ENCODE measurements at places on chromosomes 4 and X.

GRCh38 chrX:56798866-56799758 lies 70.1 kb downstream of the NBDY start:
- DNase-seq = no peak

GRCh38 chr4:98363431-98363830 lies 102.2 kb downstream of the RAP1GDS1 start:
- no peak for DNase-seq

DNA sequence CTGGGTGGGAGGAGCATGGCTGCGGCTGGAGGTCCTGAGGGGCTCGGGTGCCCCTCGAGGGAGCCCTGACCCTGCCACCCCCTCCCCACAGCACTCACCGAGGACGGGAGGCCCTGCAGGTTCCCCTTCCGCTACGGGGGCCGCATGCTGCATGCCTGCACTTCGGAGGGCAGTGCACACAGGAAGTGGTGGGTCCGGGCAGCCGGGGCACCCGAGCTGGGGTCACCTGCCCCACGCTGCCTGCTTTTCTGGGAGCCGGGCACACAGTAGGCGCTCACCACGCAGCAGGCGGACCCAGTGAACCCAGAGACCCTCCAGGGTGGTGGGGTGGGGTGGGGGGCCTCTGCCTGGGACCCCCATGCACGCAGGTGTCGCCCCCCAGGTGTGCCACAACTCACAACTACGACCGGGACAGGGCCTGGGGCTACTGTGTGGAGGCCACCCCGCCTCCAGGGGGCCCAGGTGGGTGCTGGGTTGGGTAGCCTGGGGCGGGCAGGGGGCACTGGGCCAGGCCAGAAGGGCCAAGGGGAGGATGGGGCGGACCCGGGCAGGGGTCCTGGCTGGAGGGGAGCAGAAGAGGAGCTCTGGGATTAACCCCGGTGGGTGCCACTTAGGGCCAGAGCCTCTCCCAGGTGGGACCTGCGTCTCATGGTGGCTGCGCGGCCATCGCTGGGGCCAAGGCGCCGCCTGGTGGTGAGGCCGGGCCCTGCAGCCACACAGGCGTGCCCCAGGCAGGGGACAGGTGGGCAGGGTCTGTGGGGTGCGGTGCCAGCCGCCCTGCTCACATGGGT lies 1.4 kb downstream of the HGFAC start:
- DNase-seq = peak; percentile 25

DNA sequence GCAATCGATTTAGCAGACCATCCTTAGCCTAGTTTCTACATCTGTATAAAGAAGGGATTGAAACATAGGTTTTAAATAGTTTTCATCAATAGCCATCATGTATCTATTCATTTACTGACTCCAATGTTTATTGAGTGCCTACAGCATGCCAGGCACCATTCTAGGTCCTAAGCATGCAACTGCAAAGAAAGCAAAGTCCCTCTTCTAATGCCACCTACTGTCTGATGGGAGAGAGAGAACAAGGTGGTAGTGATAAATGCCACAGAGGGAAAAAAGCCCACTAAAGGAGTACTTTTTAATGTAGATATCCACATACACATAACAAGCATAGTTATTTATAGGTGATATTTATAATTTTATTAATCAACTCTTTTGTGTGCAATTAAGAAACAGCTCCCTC lies 67.6 kb upstream of the PPARGC1A start:
- DNase-seq = no peak

DNA sequence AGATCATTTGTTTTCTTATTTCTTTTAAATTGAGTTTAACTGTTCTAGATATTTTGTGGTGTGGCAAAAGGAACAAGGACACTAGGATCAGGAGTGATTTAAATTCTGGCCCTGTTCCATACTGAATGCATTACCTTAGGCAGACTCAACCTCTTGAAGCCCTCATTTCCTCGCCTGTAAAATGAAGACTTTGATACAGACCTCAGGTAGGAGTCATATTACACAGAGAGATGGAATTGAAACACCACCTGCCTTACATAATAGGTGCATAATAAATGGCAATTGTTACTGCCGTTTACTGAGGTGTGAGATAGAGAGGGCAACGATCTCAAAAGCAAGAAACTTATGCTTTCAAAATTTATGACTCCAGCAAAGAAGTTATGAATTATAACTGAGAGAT lies 28.2 kb upstream of the RASSF6 start:
- DNase-seq = no peak

- no peak for DNase-seq
Measured at GRCh38 chr4:186592966-186593586, 37.7 kb upstream of the MTNR1A start.

- no peak for DNase-seq
Measured at GRCh38 chr4:115596265-115597001, 483.0 kb upstream of the NDST4 start.

DNA sequence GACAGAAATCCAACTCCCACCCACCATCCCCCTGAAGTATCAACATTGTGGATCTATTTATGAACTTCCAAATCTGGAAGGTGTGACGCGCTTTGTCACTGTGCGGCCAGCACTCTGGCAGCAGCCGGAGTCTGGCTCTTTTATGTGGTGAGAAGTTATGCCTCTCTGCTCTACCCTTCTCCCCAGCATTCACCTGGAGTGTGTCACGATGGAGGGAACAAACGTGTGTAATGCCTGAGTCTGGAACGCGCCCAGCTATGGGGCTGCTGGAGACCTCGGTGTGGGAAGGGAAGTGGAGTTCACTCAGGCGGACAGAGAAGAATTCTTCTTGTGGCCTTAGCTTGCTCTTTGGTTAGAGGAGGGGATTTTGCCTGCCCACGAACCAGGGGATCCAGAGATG lies 222.1 kb upstream of the RPL34 start:
- DNase-seq = no peak

GRCh38 chrX:14712096-14712495 lies 160.8 kb downstream of the FANCB start:
- no peak for DNase-seq

GRCh38 chrX:15221321-15221720 lies 48.6 kb downstream of the ASB9 start:
- no peak for DNase-seq

- DNase-seq = no peak
Measured at GRCh38 chrX:133633162-133633561, 217.9 kb upstream of the GPC4 start.

- DNase-seq = no peak
Measured at GRCh38 chr4:129490516-129490915, 394.6 kb downstream of the C4orf33 start.

DNA sequence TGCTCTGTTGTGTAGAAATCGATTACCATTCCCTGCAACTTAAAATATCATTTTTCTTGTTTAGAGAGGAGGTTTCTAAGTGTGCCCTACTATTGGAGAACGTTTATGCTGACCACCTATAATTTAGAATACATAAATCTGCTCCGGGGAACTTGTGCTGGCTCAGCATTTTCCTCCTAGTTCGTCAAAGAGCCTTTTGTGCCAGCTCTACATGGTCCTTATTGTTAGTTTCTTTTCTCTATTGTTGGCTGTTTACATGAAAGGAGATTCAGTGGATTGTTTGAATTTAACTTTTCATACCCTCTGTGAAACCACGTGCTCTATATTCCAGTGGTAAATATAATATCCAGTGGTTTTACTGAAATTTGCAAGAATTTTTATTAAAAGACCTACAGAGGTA lies 53.4 kb upstream of the ATP8A1 start:
- no peak for DNase-seq

GRCh38 chr4:75880278-75880677 lies 22.0 kb downstream of the PPEF2 start:
- DNase-seq = no peak

- no peak for DNase-seq
Measured at GRCh38 chrX:153687121-153688039, at the start of gene SLC6A8. Gene SLC6A8 (plus strand): TSS chrX:153687926. CDS start chrX:153688575, 649 bp downstream.

DNA sequence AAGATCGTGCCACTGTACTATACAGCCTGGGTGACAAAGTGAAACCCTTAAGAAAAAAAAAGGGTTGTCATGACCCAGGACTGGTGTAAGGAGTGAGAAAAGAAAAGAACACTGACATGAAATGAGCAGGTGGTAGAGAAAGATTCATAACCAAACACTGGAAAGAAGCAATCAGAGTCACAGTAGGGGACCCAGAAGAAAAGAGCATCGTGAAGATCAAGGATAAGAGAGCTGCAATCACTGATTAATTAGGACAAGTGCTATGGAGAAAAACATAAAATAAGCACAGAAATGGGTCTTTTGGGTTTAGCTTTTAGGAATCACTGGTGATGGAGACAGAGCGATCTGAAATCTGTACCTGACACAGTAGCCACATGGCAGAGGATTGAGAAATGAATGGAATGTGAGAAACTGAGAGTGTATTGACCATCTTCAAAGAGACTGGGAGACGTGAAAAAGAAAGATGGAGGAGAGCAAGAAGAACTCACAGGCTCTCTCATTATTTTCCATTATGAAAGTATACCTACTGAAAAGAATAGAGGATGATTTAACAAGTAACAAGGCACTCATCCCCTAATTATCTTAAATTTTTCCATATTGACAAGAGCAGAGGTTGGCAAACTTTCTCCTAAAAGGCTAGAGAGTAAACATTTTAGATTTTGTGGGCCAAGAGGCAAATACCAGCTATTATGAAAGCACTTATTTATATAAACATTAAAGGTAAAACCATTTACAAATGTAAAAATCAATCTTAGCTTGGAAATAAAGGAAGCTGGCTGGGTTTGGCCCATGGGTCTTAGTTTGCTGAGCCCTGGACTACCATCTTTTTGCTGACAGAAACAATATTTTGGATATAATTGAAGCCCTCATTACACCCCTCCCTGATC lies 7.3 kb downstream of the TMEM154 start:
- no peak for DNase-seq

GRCh38 chr4:155914782-155915181 lies 11.3 kb downstream of the TDO2 start:
- DNase-seq = no peak

GRCh38 chrX:134388161-134389109 lies 71.5 kb upstream of the HPRT1 start:
- DNase-seq = no peak

- no peak for DNase-seq
Measured at GRCh38 chrX:46326161-46326560, 219.1 kb downstream of the ZNF674 start.

- DNase-seq = no peak
Measured at GRCh38 chr4:98673978-98674377, 15.6 kb upstream of the TSPAN5 start.

DNA sequence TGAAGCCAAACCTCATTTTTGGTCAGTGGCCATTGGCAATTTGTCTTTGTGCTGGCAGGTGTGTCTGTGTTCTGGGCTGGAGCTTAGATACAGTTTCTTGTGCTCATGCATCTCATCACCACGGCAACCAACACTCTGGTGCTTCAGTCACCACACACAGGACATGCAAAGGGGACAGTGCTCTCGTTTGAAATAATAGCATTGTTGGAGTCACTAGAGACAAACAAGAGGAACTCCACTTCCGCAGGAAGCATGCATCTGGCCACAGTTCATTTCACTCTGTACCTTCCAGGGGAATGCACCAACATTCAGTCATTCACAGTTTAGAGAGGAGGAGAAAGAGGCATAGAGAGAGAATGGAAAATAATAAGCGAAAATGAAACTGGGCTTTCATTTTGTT lies 267.4 kb downstream of the ANK2 start:
- DNase-seq = no peak

GRCh38 chr4:76898949-76899645 lies 1.2 kb upstream of the SOWAHB start:
- DNase-seq = no peak

DNA sequence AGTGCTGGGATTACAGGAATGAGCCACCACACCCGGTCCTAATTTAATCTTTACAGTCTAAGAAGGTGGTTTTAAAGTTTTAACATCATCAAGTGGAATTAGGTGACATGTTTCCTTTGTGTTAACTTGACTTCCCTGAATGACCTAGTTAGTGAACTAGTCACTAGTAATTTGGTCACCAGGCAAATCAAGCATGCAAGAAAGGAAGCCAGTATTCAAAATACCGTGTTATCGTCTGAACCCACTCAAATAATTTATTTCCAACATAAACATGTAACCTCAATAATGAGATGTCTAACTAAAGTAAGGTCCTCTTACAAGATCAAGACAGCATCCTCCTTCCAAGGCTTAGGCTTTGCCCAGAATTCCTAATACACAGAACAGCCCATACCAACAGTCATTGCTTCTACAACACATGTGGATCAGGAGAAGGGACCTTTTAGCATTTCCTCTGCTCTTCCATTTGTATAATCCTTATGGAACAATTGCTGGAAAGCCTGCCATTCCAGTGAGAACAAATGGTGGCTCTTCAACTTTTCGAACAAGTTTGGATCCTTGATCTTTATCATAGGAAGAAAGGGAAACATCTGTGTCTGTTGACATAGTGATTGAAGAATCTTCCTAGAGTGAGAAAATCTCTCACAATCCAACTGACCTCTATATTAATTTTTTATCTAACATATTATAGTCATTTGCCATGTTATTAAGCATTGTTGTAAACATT lies 97.2 kb downstream of the ANXA3 start:
- no peak for DNase-seq

- no peak for DNase-seq
Measured at GRCh38 chr4:151165205-151166000, 66.0 kb downstream of the RPS3A start.

DNA sequence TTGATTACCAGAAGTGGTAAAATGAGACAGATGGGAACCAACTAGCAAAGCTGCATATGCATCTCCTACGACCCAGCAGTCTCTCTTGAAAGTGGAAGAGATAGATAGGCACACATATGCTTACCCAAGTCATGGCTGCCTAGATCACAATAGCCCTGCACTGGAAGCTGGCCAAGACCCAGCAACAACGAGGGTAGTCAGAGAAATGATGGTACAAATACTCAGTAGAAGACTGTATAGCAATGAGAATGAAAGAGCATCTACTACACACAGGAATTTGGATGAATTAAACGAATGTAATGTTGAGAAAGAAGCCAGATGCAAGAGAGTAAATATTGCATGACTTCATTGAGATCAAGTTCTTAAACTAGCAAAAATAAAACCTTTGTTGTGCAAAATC lies 100.3 kb upstream of the FAT1 start:
- DNase-seq = no peak

GRCh38 chrX:14697451-14697850 lies 168.1 kb downstream of the GLRA2 start:
- no peak for DNase-seq

DNA sequence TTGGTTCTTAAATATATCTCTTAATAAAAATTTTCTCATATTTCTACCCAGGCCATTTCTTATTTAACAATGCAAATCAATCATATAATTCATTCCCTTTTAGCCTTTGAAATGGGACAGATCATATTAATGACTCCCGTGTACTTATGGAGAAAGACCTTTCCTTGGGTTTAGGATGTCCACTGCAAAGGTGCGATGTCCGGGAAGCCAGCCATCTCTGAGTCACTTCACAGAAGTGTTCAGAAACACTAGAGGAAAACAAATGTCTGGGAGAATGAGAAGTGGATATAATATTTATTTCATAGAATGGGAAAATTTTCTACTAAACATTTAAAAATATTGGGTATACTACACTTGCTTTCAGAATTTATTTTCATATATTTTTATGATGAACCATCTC lies 15.3 kb downstream of the INTU start:
- DNase-seq = no peak

GRCh38 chr4:140755774-140756318 lies 339 bp downstream of the TBC1D9 start:
- DNase-seq = no peak
